Peyer's patch (tissue), 4 donors: ENCODE measurements at places on chromosomes 2 and 18. TPM values are rescaled to one million over a fixed set of nuclear protein-coding genes. Genes with fewer than 3 reads are reported as not detected.

Gene GALNT14
- 13.3 TPM for total RNA-seq

Gene ERCC3
- total RNA-seq: 25.9 TPM

Gene AQP4
- total RNA-seq: not detected

Gene FBXO36
- total RNA-seq: 2.6 TPM

Gene ITGA4
- 3.8 TPM for total RNA-seq

Gene PSD4
- total RNA-seq: 125 TPM

Gene ADGRF3
- total RNA-seq: not detected

GRCh38 chr2:44638649-44639048 lies 276.9 kb downstream of the CAMKMT start:
- no peak for DNase-seq

DNA sequence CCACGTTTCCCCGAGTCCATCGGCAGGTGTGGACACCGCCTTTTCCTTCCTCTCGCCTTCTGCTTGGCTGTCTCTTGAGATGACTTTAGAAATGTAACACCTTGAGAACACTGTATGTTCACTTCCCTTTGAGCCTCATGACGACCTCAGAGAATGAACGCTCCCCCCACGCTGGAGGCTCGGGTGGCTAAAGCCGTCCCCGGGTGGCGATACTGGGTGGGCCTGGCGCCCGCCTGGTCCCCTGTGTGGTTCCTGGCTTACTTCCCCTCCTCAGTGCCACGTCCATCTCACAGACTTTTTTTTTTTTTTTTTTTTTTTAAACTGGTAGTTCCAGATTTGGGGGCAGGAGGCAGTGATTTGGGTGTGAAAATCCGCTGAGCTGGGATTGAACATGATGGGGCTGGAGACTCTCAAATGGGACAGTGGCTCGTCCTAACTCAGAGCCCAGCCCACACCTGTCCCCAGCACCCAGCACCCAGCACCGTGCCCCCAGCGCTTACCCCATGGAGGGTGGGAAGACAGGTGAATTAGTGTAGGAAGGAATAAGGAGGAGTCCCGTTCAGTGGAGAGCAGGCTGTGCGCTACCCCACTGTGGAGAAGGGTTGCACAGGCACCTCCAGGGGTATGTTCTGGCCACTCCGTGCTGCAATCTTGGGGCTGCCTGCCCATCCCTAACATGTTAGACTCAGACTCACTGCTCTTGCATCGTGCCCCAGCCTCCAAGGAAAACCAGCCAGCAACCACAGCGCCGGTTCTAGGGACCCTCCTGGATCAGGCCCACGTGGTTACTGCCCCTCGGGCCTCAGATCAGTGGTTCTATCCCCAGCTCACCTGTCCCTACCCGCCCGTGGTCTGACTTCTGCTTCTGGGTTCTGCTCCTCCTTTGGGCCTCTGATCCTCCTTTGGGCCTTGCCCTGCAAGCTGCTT lies 174.0 kb downstream of the ASB1 start:
- no peak for DNase-seq

DNA sequence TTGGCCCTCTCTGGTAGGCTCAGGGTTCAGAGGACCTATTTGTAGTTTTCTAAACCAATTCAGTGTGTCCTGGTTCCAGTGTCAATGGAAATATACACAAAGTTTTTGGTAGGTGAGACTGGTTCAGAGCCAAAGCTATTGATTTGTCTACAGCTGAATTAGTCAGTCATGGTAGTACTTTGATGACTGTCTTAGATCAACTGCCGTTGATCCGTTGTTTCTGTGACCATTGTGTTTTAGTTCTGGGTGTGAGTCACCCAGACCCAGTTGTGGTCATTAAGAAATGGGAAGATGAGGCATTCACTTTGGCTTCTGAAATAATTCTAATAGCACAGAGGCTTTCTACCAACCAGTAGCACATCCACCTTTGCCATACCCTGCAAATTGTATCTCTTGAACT lies 16.0 kb upstream of the RPE start:
- no peak for DNase-seq

GRCh38 chr2:140861666-140862065 lies 1269.2 kb downstream of the LRP1B start:
- DNase-seq: no peak

DNA sequence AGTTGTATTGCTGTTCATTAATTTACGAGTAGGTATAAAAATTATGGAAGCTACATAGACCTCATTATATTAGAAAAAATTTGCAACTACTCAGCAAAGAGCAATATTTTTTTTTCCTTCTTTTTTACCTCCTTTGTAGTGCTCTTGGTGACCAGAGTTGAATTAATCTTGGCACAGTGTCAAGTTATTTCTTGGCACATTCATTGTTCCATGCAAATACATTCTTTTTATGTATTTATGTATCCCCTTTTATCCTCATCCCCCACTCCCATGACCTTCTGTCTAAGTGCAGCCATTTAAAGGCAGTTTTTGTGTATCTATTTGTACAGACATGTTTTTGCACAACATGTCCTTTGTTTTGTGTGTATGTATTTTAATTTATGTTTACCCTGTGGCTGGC lies 224.5 kb downstream of the CCDC102B start:
- DNase-seq: no peak

- peak; percentile 78 for DNase-seq
These were observed 2.0 kb downstream of the SP9 start for GRCh38 chr2:174336501-174337336.

GRCh38 chr2:36097022-36097421 lies 258.6 kb upstream of the CRIM1 start:
- no peak for DNase-seq

GRCh38 chr2:8422450-8422800 lies 259.4 kb upstream of the ID2 start:
- no peak for DNase-seq

- DNase-seq: no peak
These were observed 146.9 kb downstream of the TDRD15 start for GRCh38 chr2:21270708-21271122.

DNA sequence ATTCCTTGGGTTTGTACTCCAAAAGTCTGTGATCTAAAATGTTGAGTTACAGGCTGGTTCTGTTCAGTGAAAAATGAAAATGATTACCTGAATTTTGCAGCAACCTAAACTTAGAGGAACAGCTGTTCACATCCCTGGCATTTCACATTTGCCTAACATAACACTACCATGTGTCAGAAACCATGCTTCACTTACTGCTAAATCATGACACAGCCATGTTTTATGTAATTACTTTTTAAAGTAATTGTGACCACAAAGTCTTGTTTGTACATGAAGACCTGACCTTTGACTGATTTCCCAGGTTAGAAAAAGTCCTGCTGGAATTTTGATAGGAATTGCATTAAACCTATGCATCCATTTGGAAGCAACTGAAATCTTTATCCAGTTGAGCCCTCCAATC lies 79.1 kb downstream of the FAM168B start:
- no peak for DNase-seq

DNA sequence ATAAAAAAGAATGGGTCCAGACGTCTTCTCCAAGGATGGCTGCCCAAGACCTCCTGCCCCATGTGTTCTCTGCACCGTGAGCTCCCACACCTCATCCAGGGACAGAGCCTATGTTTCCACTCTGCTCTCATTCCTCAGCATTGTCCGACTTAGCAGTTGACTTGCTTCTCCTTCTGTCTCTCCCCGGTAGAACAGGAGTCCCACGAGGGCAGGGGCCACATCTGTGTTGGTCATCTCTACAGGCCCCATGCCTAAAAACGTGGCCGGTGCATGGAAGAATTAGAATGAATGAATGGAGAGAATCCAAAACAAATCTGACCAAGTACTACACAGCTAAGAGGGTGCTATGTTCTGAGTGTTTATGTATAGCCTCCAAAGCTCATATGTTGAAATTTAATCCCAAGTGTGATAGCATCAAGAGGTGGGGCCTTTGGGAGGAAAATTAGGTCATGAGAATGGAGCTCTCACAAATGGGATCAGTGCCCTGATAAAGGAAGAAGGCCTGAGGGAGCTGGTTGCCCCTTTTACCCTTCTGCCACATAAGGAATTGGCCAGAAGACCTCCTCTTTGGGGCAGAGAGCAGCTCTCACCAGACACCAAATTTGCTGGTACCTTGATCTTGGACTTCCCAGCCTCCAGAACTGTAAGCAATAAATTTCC lies 55.9 kb downstream of the FAM178B start:
- DNase-seq: no peak

GRCh38 chr2:128279009-128279408 lies 39.7 kb downstream of the HS6ST1 start:
- peak; percentile 41 for DNase-seq

DNA sequence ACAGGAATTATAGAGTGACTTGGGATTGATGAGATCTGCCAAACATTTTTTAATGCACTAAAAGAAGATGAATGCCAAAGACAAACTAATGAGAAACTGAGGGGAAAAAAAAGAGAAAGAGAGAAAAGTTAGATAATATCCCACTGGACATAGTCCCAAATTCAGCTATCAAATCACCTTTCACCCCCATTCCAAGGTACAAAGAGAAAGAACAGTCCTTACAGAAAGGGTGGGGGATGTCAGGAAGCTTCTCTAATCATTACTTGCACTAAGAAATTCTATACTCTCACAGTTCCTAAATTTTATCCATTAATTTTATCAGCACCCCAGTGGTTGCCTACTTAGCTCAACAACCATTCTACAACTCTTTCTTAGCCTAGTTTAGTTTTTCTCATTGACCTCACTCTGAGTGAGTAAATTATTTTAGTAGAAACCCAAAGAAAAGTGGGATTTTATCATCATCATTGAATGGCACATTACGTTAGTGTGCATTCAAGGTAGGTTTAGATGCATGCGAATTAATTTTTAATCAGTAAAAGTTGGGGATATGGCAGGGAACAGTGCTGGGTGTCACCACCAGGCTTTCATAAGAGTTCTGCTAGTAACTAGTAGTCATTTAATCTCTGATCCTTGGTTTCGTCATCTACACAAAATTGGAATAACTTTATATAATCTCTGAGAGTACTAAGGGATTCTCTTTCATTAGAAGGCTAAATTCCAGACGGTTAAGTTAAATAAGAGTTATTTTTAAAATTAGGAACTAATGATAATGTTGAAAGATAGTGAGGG lies 85.3 kb upstream of the CYTIP start:
- no peak for DNase-seq

DNA sequence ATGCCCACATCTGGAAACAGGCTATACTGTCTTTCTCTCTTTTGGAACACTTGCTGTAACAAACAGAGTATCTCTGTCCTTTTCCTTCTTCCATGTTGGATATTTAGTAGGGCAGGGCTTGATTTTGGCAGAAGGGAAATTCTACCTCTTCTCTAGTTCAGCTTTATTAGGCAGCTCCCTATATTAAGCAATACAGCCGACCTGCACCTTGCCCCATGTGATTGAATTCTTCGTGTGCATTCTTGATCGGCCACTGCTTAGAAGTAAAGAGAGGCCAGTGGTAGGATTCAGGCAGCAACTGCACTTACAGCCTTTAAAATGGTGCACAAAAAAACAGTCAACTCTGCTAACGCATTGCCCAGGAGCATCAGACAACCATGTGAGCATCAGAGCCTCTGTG lies 31.3 kb upstream of the FIGN start:
- DNase-seq: no peak
